ENCODE measurements at places on chromosomes 5 and 9. TPM values are rescaled to one million over a fixed set of nuclear protein-coding genes. Genes with fewer than 3 reads are reported as not detected.

Gene FRRS1L
- total RNA-seq, result not detected

Gene PCDHGB3
- 0.68 TPM for total RNA-seq

Gene PRR16
- total RNA-seq, result 1.3 TPM

Gene FCN2
- not detected for total RNA-seq

Gene FSD1L
- 10.7 TPM for total RNA-seq

Gene HDHD3
- 12.5 TPM for total RNA-seq

Gene IRGM
- total RNA-seq, result 0.51 TPM

Gene BARX1
- 1.5 TPM for total RNA-seq

Gene LCN15
- total RNA-seq, result not detected

Gene TAF7
- total RNA-seq, result 55.5 TPM

Gene LMNB1
- total RNA-seq, result 231 TPM

Gene IL4
- total RNA-seq, result not detected

Gene CDKN2B
- total RNA-seq, result not detected

Gene MLANA
- total RNA-seq, result not detected

Gene CCNI2
- total RNA-seq, result 0.09 TPM

Gene CYLC2
- total RNA-seq, result not detected

Gene ARID3C
- not detected for total RNA-seq

Gene DBH
- not detected for total RNA-seq

Gene SPATA31A3
- total RNA-seq, result not detected

Gene CCDC183
- not detected for total RNA-seq

Gene ZNF354C
- 3.7 TPM for total RNA-seq

Gene MEF2C
- 5.2 TPM for total RNA-seq

Gene UGT3A2
- total RNA-seq, result 1.3 TPM

Gene ACTBL2
- total RNA-seq, result 8.7 TPM

Gene RNF20
- 65.3 TPM for total RNA-seq

Gene SPATA31A5
- total RNA-seq, result not detected

Gene WNT8A
- total RNA-seq, result not detected

Gene CCL27
- total RNA-seq, result not detected

Gene TMC1
- total RNA-seq, result not detected

Gene AKNA
- total RNA-seq, result 1.5 TPM

Gene GABRA6
- total RNA-seq, result not detected

Gene SHLD3
- 7.7 TPM for total RNA-seq

Gene SAXO1
- total RNA-seq, result not detected

Gene TEX48
- not detected for total RNA-seq

Gene PCDHGA12
- not detected for total RNA-seq

Gene PCDHB1
- total RNA-seq, result 0.06 TPM

Gene MEIKIN
- not detected for total RNA-seq

Gene LRRTM2
- 0.51 TPM for total RNA-seq

Gene BAAT
- not detected for total RNA-seq

Gene RLN2
- not detected for total RNA-seq

Gene ENTREP1
- total RNA-seq, result 0.74 TPM

Gene KIAA1958
- total RNA-seq, result 4.4 TPM

Gene CARTPT
- not detected for total RNA-seq

Gene RASEF
- total RNA-seq, result 7.4 TPM

Gene SHISAL2B
- total RNA-seq, result not detected

Gene SCGB3A1
- not detected for total RNA-seq

Gene CCDC152
- total RNA-seq, result 7.2 TPM

Gene KIF2A
- 57.9 TPM for total RNA-seq

Gene GABRA1
- total RNA-seq, result 9.7 TPM

Gene WHRN
- 1.3 TPM for total RNA-seq

Gene DDX4
- not detected for total RNA-seq

Gene PIP5K1B
- total RNA-seq, result 0.09 TPM
